ENCODE measurements at places on chromosomes 3 and 15. TPM values are rescaled to one million over a fixed set of nuclear protein-coding genes. Genes with fewer than 3 reads are reported as not detected.
A peak's percentile ranks its signal among the peaks of the same experiment; 100 is the strongest.

The ERC2 gene
- polyA plus RNA-seq, result not detected

The NDUFB5 gene
- polyA plus RNA-seq, result 61.1 TPM

DNA sequence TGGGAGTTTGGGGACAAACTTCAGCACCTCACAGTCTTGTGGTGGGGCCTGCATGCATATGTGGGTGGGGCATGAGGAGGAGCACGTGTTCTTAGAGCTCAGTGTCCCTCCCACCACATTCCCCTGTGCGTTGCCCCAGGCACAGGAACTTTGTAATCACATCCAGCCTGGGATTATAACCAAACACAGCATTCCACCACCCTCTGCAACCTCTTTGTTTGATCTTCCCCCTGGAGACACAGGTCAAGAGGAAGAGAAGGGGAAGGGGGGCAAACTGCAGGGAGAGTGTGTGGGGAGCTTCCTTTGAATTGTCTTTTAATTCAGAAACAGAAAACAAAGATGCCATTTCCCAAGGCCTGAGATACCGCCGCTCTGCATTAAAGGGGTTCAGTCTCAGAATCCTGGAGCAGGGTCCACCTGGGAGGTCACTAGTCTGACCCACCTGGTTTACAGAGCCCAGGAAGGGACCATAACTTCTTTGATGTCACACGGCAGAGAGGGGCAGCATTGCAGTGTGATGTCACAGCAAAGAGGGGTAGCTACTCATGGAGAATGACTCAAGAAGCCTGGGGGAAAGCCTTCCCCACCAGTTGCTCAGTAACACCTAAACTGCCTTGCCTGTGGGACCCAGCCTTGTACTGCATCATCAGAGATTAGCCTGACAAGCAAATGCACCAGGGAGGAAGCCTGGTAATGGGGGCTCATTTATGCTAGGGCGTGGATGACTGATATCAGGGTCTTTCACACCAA, 106.3 kb upstream of the RNU6-1 start:
- no peak overlapping the region for H3K4me3 ChIP-seq
- DNase-seq, result no peak
- no peaks in the 10 kb centered on the region for H3K36me3 ChIP-seq
- H3K27me3 ChIP-seq, result peaks cover 2% of the 10 kb centered on the region
- no peak overlapping the region for H3K27ac ChIP-seq

GRCh38 chr15:94446441-94446840, 215.1 kb downstream of the MCTP2 start:
- H3K27me3 ChIP-seq, result no peaks in the 10 kb centered on the region
- H3K36me3 ChIP-seq, result peaks cover 39% of the 10 kb centered on the region
- no peak for DNase-seq
- peak overlapping the region; percentile 12 for H3K27ac ChIP-seq

- no peak overlapping the region for H3K4me3 ChIP-seq
- H3K4me1 ChIP-seq, result no peaks in the 10 kb centered on the region
- peaks cover 4% of the 10 kb centered on the region for H3K27me3 ChIP-seq
- no peak overlapping the region for H3K27ac ChIP-seq
- peak; percentile 22 for DNase-seq
These were observed 268.7 kb downstream of the XXYLT1 start for GRCh38 chr3:195001961-195002861.

- peaks cover 13% of the 10 kb centered on the region for H3K36me3 ChIP-seq
- H3K27ac ChIP-seq, result no peak overlapping the region
- H3K27me3 ChIP-seq, result no peaks in the 10 kb centered on the region
- no peak for DNase-seq
- no peak overlapping the region for H3K4me3 ChIP-seq
- H3K4me1 ChIP-seq, result peaks cover 8% of the 10 kb centered on the region
These were observed 48.0 kb upstream of the UTS2B start for GRCh38 chr3:191378142-191378812.

DNA sequence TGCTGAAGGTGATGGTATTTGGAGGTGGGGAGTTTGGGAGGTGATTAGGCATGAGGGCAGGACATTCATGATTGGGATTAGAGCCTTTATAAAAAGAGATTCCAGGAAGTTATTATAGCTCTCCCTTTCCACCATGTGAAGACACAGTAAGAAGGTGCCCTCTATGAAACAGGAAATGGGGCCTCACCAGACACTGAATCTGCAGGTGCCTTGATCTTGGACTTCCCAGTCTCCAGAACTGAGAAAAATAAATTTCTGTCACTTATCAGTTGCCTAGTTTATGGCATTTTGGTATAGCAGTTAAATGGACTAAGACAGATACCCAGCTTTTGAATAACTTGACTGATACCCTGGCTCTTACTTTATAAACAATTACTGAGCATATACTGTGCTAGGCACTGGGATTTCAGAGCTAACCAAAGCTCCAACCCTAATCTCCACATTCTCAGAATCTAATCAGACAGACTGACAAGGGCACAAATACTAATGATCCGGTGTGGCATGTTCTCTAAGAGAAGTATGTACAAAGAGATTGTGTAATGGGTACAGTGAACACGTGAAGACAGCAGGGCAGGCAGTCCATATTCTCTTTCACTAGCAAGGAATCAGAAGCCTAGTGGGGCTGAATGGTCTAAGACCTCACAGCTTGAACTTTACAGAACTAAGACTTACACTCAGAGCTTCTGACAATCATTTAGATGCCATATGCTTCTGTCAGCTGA, 343.1 kb downstream of the WDR72 start:
- H3K36me3 ChIP-seq, result no peaks in the 10 kb centered on the region
- H3K27ac ChIP-seq, result no peak overlapping the region
- H3K27me3 ChIP-seq, result no peaks in the 10 kb centered on the region
- no peaks in the 10 kb centered on the region for H3K4me1 ChIP-seq

DNA sequence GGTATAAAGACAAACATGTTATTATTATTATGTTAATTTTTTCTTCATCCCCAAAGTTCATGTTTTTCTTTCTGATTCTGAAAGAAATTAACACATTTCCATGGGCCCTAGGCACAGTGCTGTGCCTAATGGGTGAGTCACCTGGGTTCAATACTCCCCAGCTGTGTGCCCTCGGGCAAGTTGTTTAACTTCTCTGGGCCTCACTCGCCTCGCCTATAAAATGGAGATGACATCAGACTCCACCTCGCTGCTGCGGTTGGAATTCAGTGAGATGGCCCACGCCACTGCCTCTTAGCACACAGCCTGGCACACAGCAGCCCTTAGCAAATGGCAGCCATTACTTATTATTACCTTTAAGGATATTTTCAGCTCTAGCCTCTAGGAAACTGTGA, 22.6 kb downstream of the DNASE1L3 start:
- no peak overlapping the region for H3K27ac ChIP-seq
- no peak for DNase-seq
- no peaks in the 10 kb centered on the region for H3K4me1 ChIP-seq
- H3K4me3 ChIP-seq, result no peak overlapping the region
- no peaks in the 10 kb centered on the region for H3K36me3 ChIP-seq
